ENCODE measurements at places on chromosomes 7 and 10. TPM values are rescaled to one million over a fixed set of nuclear protein-coding genes. Genes with fewer than 3 reads are reported as not detected.

ABCC2 gene
- 0.89 TPM for total RNA-seq

KCNH2 gene
- total RNA-seq: 2.7 TPM

TRIM24 gene
- 21.0 TPM for total RNA-seq

SLC29A3 gene
- 0.89 TPM for total RNA-seq

GJC3 gene
- not detected for total RNA-seq

MTURN gene
- total RNA-seq: 10.1 TPM

PARG gene
- 42.5 TPM for total RNA-seq

HABP2 gene
- total RNA-seq: not detected

OR9A2 gene
- not detected for total RNA-seq

KAZALD1 gene
- 3.6 TPM for total RNA-seq

RADIL gene
- total RNA-seq: 1.2 TPM

AASS gene
- 48.5 TPM for total RNA-seq

ZNF37A gene
- 12.8 TPM for total RNA-seq

IL6 gene
- total RNA-seq: 23.2 TPM

Measured in smooth muscle cell of the umbilical artery (primary cell).